ENCODE measurements at places on chromosomes 7 and 10.
A peak's percentile ranks its signal among the peaks of the same experiment; 100 is the strongest.

DNA sequence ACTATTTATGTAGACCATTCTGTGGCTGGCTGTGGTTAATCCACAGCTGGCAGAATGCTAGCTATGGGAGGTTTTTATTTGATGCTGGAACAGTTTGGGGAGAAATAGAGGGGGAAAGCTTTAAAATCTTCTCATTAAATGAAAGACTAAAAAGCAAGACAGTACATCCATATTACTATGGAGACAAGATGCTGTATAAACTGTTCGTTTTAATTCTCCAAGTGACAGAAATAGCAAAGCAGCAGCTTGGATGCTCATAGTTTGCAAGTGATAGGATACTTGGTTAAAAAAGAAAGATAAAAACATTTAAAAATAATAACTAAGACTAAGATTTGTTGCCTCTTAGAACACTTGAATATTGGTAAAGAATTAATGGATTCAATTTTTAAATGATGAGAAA is 304.9 kb upstream of the KAT6B start:
- DNase-seq, result no peak

- DNase-seq, result no peak
These were observed 11.5 kb downstream of the TMEM176B start for GRCh38 chr7:150788474-150789269.

DNA sequence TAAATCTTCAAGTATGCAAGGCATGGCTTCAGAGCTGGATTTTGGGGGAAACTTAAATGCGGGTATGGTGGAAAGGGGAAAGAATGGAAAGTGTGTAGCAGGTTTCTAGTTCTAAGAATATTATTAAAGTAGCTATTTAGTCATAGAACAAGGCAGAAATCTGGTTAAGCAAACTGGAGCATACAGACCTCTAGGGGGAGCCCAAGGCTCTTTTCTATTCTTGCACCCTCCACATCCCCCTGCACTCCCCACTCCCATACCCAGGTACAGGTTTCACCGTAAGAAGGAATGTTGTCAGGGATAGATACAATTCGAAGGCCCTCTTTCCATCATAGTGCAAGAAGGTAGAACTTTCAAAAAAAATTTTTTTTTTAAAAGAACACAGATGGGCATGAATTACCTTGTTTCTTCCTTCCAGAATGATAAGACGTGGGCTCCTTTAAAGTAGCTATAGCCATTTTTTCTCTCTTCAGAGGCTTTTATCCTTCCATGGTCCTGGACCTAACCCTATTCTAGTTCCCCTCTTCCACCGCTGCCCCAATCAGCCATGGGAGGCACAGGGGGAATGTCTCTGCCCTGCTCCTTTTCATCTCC is 41.5 kb upstream of the SMIM30 start:
- DNase-seq, result peak; percentile 65

GRCh38 chr10:43390759-43391158 is 18.2 kb downstream of the HNRNPF start:
- DNase-seq, result no peak

DNA sequence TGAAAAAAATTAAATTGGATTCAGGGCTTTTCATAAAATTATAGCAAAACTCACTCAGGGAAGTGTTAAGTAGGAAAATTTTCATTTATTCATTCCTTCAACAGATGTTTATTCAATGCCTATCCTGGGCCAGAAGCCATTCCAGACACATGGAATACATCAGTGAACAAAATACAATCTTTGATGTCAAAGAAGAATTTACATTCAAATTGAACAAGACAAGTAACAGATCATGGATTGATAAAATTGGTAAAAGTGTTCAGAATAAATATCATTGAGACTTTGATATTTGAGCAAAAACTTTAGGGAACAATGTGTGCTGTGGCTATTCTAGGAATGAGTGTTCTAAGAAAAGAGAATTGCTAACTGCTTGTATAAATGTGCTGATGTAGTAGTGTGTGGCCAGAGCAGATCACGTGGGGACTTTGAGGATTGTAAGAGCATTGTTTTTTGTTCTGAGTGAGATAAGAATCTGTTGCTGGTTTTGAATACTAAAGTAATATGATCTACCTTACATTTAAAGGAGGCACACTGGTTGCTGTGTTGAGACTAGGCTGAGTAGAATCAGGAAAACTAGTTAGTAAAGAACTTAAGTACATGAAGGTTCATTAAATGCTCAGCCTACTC is 957.2 kb downstream of the PCDH15 start:
- DNase-seq, result peak; percentile 0

DNA sequence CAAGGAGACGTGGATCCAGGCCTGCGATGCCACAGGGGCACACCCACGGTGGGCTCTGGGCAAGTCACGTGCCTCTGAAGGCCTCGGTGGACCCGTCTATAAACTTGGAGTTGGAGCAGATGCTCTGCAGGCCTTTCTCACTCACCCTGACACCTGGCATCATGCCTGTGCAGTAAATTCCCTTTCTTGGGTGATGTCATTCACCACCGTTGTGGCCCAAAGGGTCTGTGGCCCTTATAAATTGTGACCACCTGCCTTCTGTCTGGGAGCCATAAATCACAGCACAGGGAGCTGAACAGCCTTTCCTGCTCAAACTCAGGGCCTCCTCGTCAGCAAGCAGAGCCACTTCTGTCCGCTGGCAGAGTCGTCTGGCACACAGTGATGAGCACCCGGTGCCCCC is 52.2 kb downstream of the GPAM start:
- DNase-seq, result no peak

- no peak for DNase-seq
These were observed 114.8 kb downstream of the LMBR1 start for GRCh38 chr7:156778201-156778600.

DNA sequence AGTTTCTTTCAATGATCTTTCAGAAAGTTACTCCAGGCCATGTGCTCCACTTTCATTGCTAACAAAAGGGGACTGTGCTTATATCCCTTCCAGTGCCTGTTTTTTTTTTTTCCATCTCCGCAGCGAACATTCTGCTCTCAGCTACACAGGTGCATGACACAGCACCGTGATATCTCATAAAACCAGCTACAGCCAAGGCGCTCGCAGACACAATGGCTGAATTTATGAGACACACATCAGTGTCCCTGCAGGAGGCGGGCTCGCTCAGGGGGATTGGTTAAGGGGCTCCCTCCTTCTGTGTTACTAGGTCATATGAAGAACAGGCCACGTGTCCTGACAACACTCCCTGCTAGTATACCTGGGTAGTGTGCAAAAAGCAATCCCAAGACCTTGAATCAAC is 245.5 kb downstream of the SKAP2 start:
- no peak for DNase-seq
